NCI-H524 treated with DMSO at 0.1 percent for 48 hours (cell line): ENCODE measurements at places on chromosomes 7 and 10.

- no peak for DNase-seq
These were observed 1.4 kb upstream of the ADAM8 start for GRCh38 chr10:133277993-133278576.

DNA sequence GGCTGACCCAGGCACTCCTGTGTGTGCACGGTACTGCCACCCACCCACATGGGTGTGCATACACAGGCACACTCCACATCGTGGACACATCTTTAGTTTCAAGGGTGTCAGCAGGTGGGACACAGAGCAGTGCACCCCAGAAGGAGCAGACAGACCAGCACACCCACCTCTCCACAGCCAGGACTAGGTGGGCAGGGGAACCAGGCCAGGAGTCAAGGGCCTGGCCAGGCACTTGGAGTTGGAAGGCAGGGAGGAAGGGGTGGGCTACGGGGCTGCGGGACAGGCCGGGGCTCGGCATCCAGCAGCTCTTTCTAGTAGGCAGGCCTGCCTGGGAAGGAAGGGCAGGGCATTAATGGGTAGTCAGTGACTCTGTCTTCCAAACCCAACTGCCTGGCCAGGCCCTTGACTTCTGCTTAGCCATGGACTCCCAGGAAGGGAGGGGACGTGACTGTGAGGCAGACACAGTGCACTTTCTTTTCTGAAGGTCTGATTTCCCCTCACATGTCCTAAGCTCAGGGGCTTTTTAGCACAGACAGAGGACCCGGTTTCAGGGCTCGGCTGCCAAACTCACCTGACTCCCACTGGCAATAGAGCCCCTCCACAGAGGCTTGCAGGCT lies 14.6 kb downstream of the RASGEF1A start:
- DNase-seq: no peak

- no peak for DNase-seq
These were observed 12.9 kb downstream of the TECTB start for GRCh38 chr10:112295853-112296830.

GRCh38 chr7:105512926-105513526 lies 9.0 kb downstream of the PUS7 start:
- DNase-seq: no peak

GRCh38 chr7:3762146-3762831 lies 461.2 kb downstream of the SDK1 start:
- DNase-seq: no peak

DNA sequence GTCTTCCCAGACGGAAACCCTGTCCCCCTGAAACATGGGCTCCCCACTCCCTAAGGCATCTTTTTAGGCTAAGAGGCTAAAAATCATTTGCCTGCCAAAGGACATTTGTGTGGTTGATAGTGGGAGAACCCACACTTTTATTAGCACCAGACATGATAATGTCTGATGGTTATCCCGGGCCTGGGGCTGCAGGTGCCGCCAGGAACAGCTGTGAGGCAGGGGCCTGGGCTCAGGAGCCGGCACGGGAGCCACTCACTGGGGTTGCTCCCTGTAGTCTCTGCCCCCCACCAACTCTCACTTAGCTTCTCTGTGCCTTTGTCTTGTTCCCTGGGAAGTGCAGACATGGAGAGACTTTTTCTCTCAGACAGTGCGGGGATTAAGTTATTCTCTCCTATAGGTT lies 193.6 kb downstream of the GLRX3 start:
- no peak for DNase-seq

- DNase-seq: no peak
These were observed 240.1 kb upstream of the PITRM1 start for GRCh38 chr10:3412646-3413045.

GRCh38 chr10:28663576-28664368 lies 13.5 kb upstream of the BAMBI start:
- DNase-seq: no peak

- no peak for DNase-seq
These were observed 128.7 kb downstream of the FAM204A start for GRCh38 chr10:118213436-118213835.

GRCh38 chr10:110522365-110522988 lies 24.8 kb downstream of the DUSP5 start:
- no peak for DNase-seq

DNA sequence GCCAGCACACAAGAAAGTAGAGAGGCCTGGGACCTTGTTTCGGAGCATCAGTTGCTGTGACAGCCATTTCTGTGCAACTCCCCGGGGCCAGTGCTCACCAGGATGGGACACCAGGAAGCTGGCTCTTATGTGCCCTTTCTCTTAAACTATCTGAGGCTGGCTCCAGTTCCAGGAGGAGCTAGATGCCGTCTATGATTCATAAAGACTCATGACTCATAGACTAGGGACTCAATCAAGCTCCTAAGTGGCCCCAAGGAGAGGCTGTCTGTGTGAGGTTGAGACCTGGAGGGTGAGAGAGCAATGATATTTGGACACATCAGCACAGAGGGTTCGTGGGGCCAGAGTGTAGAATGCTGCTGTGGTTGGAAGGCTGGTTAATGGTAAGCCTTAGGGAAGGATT lies 580.1 kb downstream of the CCSER2 start:
- no peak for DNase-seq

DNA sequence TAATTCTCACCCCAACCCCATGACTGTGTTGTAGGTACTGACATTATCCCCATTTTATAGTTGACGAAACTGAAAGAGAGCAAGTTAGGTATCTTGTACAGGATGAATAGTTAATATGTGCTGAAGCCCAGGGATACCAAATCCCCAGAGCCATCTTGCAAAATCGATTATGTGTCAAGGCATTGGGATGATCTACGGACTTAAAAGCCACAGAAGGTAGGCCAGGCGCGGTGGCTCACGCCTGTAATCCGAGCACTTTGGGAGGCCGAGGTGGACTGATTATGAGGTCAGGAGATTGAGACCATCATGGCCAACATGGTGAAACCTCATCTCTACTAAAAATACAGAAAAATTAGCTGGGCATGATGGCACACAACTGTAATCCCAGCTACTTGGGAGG lies 242.4 kb upstream of the RHOBTB1 start:
- no peak for DNase-seq

DNA sequence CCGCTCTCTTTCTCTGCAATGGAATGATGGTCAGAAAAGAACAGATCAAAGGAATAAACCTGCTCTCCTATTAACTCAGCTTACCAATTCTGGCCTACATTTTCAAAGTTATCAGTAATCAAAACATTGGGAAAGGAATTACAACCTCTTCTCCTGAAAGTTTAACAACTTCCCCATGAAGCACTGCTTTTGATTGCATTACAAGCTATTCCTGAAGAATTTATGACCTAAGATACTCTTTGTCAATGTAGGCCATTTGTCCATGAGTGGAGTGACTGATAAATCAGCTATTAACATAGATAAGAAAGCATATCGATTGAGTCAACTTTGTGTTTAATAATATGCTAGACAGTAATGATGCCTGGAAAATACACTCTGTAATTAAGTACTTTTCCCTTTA lies 271.7 kb upstream of the C7orf33 start:
- no peak for DNase-seq

DNA sequence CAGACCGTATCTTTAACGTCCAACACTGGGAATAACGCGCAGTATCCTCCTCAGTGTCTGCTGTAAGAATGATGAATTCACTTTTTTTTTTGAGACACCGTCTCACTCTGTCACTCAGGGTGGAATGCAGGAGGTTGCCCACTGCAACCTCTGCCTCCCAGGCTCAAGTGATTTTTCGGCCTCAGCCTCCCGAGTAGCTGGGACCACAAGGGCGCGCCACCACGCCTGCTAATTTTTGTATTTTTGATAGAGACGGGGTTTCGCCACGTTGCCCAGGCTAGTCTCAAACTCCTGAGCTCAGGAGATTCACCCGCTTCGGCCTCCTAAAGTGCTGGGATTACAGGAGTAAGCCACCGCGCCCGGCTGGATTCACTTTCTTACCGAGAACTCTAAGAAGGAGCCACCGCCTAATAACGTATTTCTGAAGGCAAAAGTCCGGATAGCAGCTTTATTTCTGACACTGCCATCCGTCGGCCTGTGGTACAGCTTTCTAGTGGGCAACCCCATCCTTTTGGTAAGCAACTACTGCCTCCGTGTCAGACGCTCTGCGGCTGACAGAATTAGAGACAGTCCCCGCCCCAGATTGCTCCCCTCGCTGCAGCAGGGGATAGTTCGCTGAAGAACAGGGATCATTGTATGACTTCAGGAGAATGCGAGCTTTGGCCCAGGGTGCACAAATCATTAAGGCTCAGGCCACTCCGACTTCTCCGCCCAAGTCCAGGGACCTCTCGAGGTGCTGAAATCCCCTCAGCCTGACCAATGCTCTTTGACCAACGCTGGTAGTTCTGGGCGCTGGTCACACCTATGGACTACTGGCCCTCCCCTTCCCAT lies 662 bp downstream of the POLR3A start:
- DNase-seq: no peak

GRCh38 chr10:93995598-93996271 lies 2.0 kb downstream of the PLCE1 start:
- DNase-seq: no peak

DNA sequence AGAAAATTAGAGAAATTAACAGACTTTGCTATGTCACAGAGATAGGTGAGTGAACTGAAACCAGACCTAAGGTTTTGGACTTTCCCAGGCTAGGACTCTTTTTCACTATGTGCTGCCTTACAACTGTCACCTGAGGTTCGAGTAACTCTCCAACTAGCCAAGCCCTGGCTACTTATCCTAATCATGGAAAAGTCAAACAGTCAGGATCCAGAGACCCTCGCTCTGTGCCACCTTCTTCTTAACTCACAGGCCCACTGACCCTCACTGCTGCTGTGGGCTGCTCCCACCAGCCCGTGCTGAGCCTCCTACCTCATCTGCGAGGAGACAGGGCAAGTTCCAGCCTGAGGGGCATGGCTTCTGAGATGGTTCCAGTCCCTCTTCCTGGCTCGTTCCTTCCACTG lies 211.4 kb upstream of the KLF14 start:
- no peak for DNase-seq
